ENCODE measurements at places on chromosomes 7 and 10.

- no peak for DNase-seq
Observed at GRCh38 chr10:131587976-131588680, 276.6 kb upstream of the TCERG1L start.

DNA sequence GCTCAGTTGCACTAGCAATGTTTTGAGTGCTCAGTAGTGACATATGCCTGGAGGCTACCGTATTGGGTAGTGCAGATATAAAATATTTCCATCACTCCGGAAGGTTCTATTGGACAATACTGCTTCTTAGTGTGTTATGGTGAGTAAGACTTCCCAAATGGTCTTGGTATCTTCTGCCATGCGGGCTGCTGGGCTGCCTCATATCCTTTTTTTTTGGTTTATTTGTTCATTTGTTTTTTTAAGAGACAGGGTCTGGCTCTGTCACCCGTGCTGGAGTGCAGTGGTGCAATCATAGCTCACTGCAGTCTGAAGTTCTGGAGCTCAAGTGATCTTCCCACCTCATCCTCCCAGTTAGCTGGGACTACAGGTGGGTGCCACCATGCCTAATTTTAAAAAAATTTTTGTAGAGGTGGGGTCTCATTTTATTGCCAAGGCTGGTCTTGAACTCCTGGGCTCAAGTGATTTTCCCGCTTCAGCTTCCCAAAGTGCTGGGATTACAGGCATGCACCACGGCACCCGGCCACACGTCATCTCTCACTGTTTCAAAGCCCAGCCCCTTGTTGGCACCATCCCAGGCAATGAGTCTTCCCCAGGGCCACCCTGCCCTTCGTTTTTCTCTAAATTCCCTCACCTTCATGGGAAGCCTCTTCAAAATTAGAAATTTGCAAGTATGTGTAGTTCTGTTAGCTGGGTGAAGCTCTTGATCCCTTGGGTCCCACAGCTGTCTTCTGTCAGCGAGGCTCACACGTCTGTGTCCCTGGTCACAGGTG is 111.0 kb upstream of the KLF14 start:
- DNase-seq = no peak

GRCh38 chr7:150781103-150781502 is 19.1 kb downstream of the TMEM176B start:
- no peak for DNase-seq

DNA sequence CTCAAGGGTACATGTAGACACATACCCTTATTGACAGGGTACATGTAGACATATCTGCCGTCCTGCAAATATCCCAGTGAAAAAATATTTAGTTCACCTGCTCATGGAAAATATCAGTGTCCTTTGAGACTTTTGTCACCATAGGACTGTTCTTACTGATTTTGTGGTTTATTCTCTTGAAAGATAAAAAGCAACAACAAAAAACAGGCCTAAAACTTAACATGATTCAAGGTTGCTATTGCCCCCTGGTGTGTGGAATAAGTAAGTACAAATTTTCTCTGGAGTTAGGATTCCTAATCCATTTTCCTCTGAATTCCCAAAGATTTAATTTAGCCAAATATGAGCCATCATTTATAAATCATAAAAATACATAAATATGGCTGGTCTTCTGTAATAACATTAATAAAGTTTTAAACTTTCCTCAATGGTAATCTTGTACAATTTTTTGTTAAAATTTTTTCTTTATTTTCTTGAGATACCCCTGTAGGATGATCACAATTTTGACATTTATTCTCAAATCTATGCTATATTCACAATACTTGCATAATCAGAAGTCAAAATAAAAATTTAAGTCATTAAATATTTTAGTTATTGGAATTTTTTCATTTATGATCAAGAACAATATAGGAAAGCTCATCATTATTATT is 741.4 kb upstream of the POT1 start:
- DNase-seq = no peak

- DNase-seq = peak; percentile 64
Observed at GRCh38 chr7:6530626-6531491, 20.4 kb downstream of the GRID2IP start.
